RKO (cell line): ENCODE measurements at places on chromosomes 12 and 14.

GRCh38 chr12:30023186-30023585 is 239.4 kb upstream of the TMTC1 start:
- DNase-seq, result no peak

DNA sequence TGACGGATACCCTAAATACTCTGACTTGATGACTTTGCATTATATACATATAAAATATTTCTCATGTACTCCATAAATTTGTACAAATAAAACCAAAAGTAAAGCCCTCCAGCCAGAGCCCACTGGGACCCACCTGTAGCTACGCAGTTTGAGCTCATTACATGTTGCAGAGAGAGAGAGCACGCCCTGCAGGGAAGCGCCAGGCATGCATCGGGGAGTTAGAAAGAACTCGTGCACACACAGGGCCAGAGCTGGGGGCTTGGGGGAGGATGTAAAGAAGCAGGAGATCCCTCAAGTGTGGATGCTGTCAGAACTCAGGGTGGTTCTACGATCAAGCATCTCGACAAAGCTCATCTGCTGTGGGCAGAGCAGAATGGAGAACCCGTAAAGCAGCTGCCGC is 178.5 kb upstream of the RTL1 start:
- no peak for DNase-seq

DNA sequence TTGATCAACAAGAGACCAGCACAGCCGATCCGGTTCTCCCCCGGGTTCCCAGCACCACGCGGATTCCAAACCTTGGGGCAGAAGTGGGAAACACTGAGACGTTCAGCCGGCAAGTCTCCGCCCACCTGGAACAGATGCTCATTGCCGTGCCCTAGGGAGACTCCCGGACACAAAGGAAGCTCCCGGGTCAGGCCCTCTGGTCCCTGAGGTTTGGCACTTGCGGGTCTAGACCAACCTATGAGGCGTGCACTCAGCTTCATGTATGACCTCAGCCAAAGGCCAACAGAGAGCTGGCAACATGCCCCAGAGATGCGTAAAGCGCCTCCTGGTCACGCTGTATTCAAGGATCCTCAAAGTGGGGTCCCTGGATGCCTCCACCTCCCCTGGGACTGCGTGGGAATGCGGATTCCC is 2.5 kb downstream of the RIMBP2 start:
- DNase-seq, result no peak

DNA sequence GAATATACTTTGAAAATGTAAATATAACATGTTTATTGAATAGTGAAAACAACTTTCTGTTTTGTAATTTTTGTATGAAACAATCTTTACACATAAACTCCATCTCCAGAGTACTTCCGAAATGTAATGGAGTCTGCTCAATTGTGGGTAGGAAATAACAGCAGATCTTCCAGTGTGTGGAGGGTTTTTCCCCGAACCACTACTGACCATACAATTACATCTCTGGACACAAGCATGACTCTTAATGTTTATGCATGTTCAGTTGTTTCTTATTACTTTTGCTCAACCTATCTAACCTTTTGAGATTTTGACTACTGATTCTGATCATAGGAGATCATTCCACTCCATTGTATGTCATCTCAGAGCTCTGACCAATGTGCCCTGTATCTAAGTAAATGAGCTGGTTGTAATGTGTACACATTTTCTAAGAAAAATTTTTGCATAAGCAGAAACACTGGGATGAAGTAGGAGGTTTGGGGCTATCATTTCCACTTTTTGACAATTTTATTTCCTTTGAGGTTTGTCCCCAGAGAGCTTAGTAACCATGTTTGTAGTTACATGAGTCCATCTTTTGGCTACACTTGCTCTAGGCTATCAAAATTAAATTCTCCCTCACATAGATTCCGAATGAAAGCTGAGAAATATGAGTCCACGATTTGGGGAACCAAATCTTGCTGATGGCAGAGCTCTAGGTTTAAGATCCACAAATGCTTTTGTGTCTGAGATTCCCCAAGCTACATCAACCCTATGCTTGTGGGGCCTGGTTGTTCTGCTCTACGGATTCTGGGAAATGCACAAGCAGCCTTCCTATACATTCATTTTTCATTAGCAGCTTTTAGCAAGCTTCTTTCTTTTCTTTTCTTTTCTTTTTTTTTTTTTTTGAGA is 21.4 kb upstream of the CLEC4D start:
- no peak for DNase-seq

- DNase-seq, result no peak
Observed at GRCh38 chr12:24823808-24824515, 124.9 kb downstream of the BCAT1 start.

GRCh38 chr12:76030341-76031080 is 1.1 kb downstream of the PHLDA1 start:
- DNase-seq, result peak; percentile 62

GRCh38 chr14:89432226-89432625 is 15.2 kb upstream of the FOXN3 start:
- DNase-seq, result no peak

- no peak for DNase-seq
Observed at GRCh38 chr12:6919588-6919987, 5.2 kb downstream of the ENO2 start.

DNA sequence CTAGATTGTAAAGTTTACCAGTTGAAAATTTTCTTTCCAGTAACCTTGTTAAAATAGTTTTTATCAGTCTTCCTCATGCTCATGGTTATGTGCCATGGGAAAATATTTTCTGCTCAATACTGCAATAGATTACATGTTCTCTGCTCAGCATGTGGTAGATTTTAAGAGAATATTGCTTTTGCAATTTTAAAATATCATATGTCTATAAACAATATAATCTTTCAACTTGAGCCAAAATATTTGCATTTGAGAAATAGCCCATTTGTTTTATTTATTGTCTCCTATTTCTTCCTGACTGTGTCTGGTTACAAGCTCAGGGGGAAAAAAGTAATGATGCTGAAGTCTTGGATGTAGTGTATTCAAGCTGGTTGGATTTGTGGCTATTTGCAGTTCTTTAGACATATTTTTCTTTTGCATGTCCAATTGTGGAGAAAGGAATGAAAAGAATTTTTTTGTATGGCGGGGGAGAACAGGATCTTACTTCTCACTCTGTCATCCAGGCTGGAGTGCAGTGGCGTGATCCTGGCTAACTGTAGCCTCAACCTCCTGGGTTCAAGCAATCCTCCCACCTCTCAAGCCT is 342.6 kb upstream of the NAV3 start:
- DNase-seq, result no peak

DNA sequence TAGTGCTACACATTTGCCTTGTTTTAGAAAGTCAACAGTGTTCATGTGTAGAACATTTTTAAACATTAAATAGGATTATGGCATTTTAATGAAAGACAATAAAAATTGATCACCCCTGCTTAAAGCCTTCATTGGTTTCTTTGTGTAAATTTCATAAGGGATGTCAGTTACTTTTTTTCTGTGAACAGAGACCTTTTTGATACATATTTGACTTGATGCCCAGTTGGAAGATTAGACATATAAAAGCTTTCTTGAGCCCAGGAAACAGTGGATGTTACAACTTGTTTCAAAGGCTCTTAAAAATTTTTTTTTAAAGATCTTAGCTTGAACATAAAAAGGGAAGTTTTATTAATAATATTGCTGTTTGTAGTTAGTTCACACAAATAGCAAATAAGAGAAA is 168.7 kb upstream of the PDZRN4 start:
- no peak for DNase-seq

- DNase-seq, result no peak
Observed at GRCh38 chr14:32908196-32909084, 30.2 kb upstream of the NPAS3 start.

GRCh38 chr12:106223485-106224354 is 24.1 kb downstream of the CKAP4 start:
- DNase-seq, result peak; percentile 59

DNA sequence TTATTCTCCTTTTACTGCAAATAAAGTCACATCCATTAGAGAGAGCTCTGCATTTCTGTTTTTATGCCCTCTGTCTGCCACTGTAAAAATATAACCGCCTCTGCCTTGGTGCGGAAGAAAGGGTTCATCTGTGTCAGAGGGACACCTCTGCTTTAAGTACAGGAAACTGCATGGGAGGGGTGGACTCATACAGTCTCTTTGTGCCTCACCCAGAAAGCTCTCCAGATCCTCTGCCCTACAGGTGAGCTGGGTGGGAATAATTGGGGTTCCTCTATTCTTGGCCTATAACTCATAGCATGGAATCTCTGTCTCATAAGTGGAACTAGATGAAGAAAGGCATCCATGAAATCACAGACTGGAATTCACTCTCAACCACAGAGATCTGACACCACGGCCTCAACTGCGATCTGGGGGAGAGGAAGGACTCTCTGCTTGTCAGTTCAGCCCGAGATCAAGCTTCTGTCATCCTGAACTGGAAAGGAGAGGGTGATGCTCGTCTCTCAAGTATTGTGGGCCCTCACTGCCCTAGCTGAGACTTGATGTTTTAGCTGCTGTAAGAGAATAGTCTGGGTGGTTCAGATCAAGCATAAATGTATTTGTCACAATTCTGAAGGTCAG is 702.3 kb downstream of the TMEM121 start:
- DNase-seq, result no peak

GRCh38 chr14:102390064-102390855 is 27.5 kb downstream of the TECPR2 start:
- DNase-seq, result no peak

GRCh38 chr14:90489916-90490719 is 93.3 kb downstream of the CALM1 start:
- DNase-seq, result no peak
